ENCODE measurements at places on chromosomes 13 and 19.

DNA sequence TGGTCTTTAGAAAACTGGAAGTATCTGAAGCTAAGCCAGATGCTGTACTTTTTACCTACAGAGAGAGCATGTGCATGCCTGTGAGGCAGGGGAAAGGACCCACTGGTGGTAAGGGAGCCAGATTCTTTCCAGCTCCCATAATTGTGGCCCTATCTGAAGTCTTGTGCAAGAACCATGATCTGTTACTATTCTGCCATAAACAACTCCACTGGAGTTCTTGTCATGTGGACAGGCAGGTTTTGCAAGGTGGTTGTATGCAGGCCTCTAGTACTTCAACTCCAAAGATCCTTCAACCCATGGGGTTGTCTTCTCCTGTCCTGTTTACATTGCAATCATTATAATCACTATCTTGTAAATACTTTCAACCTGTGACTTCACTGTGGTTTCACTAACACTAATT is 14.1 kb downstream of the PROSER1 start:
- DNase-seq = no peak

- peak; percentile 57 for DNase-seq
Measured at GRCh38 chr13:87671753-87672605, 808 bp downstream of the SLITRK5 start.

- no peak for DNase-seq
Measured at GRCh38 chr13:35961461-35962220, 169.5 kb downstream of the DCLK1 start.

- DNase-seq = peak; percentile 45
Measured at GRCh38 chr19:2358548-2359173, 1.4 kb upstream of the TMPRSS9 start.

GRCh38 chr19:11551603-11552235 is 7.3 kb downstream of the ELOF1 start:
- DNase-seq = peak; percentile 78

Data from D341Med (cell line).